GM12891 (cell line): ENCODE measurements at places on chromosomes 1 and 21.

DNA sequence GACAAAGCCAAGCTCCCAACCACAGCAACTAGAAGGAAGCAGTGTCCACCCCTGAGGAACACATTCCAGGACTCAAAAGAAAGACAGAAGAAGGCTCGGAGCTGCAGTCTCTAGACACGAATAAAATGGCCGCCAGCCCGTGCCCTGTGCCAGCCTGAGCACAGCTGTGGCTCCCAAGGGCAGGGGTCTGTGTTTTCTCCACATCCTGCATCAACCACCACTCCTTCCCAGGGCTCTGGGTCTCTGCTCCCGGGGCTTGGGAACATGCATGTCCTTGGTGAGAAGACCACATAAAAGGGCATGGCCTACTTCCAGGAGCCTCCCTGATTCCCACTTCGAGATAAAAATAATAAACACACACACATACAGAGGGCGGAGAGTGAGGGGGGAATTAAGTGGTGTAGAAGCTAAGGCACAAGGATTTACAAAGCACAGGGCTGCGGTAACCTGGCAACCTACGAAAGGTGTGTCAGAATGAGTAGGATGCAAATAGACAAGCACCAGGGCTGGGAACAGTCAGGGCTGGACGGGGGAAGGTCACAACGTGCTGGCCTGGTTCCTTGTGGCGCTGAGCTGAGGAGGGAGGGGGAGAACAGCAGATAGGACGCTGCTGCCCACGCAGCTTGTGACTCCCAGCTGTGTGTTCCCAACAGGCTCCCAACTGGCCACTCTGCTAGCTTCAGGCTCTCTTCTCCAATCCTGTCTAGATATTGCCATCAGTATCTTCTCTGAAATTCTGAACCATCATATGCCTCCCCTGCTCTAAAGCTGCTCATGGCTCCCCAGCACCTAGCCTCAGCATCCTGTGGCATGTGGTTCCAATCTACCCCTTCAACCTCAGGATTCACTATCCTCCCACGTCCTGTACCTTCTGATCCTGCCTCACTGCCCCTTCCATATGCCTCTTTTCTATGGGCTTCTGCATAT lies 72.5 kb downstream of the CD34 start:
- no peak for DNase-seq

- DNase-seq = no peak
These were observed 130.4 kb downstream of the AJAP1 start for GRCh38 chr1:4784761-4785160.

DNA sequence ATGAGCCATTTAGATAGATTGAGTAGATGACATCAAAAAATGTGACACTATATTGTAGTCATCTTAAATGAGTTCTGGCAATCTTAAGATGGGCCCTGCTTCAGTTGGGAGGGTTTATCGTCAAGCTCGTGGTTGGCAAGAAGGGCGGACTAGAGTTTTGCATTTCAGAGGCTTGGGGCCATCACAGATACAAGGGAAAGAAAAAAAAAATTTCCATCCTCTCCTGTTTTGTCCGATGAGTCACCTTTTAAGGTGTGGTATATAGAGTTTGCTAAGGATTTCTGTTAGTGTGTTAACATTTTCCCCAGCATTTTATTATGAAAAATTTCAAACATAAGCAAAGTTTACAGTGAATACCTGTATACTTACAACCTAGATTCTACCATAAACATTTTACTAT lies 31.8 kb upstream of the KCNQ4 start:
- DNase-seq = no peak

DNA sequence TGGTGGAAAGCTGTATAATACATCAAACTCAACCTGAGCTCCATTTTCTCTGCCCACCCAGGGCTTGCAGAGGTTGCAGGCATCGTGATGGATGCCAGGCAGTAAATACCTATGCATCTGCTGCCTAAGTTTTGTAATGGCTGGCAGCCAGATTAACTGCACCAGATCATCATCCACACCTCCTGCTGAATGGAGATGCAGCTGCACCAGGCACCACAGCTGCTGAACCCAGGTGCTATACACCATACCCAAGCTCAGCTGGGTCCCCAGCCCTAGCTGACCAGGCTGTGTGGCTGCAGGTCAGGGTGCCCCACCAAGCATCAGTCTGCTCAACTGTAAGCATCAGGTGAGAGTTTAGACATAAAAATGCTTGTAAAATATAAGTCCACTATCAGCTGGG lies 6.7 kb upstream of the SNAPIN start:
- no peak for DNase-seq

GRCh38 chr21:41368735-41369104 lies 6.9 kb downstream of the MX2 start:
- DNase-seq = no peak

- no peak for DNase-seq
These were observed 5.1 kb downstream of the MAP7D1 start for GRCh38 chr1:36160949-36161485.

GRCh38 chr1:107196973-107197562 lies 56.2 kb downstream of the NTNG1 start:
- peak; percentile 0 for DNase-seq

DNA sequence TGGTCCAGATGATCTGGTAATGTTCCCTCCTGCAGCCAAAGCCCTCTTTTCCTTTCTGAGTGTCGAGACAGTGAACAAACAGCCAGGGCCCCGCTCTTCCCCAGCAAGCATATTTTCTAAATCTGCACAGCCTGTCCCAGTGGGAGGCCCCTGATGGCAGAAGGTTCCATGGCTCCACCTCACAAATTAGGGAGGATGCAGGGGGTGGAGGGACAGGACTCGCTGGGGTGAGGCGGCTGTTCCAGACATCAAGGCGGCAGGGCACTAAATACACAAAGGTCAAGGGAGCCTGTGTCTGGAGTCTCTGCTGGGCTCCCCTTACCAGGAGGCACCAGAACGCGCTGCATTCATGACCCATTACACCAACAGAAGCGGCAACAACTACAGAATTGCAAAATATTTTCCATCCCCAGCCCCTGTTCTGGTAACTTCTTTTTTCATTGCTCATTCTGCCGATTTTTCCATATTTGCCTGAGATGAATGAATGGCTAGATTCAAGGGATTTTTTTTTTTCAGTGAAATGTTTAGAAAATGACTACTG lies 27.0 kb upstream of the PRELP start:
- no peak for DNase-seq

DNA sequence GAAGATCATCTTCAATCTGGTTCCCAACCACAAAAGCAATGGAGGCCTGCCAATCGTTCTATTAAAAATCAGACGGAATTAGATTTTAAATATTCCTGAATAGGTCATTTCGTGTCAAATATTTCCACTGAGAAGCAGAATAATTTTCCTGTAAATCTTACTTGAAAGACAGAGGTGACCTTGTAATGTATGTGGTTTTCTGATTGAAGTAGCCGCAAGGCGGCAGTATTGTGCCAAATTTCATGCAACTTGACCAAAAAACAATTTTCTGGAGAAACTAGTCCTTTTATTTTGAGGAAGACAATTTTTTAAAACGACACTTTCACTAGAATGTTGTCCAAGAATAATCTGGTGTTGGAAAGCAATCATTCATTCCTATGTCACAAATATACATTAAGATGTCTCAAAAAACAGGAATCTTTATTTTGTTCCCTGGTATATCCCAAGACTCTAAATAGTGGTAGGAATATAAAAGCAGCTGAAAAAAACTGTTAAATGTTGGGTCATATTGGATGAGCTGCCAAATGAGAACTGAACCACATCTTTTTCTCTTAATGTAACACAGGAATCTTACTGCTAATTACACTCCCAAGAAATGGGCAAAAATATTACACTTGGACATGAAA lies 33.6 kb downstream of the SPAG17 start:
- no peak for DNase-seq

DNA sequence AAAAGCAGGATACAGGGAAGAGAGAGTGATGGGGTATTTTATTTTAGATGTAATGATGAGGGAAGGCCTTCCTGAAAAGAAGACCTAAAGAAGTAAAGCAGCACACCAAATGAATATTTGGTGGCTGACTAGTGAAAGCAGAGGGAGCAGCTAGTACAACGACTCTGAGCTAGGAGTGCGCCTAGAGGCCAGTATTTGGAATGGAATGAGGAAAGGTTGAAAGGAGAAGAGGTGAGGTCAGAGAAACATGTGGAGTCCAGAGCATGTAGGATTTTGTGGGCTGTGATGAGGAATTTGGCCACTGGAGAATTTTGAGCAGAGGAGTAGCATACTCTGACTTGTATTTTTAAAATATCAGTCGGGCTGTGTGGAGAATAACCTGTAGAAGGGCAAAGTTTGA lies 11.8 kb upstream of the RPL5 start:
- no peak for DNase-seq

DNA sequence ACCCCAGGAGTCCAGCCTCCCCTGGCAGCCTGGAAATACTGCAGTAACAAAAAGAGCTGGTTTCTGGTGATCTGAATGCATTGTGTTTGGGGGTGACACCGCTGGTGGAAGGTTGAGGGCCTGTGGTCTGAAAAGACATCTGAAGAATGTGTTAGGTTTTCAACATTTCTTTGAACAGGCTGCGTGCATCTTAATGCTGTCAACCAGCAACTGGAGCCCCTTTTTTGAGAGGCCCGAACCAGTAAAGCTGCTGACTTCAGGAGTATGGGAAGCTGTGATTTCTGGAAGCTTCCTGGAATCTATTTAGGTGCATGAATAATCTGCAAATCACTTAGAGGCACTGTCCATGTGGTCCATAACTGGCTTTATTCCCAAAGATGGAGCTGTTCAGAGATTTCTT lies 17.0 kb downstream of the ATP5PO start:
- DNase-seq = no peak

GRCh38 chr1:226475142-226475511 lies 67.2 kb upstream of the PARP1 start:
- no peak for DNase-seq

DNA sequence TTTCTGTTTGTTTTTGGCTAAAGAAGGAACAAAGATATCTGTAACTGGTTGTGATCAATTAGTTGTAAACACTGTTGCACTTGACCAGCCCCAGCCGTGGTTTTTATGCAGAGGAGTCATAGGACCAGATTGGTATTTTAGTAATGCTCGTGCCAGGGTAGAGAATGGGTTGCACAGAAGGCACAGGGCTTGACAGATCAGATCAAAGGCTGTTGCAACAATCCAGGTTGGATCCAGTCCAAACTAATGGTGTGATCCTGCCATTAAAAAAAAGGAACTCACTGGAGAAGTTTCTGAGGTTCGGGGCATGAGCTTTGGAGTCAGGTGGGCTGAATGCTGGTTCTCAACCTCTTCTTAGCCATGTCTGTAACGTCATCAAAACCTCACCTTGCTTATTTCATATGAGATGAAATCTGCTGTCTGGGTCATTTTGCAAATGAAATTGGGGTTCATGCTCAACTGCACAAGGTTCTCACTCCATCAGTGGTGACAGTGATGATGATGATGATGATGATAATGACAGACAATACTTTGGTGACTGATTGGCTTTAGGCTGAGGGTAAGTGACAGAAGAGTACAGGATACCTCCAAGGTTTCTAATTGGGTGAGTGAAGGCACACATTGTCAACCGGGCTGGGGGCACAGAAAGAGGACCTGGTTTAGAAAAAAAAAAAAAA lies 43.1 kb downstream of the ZNF281 start:
- no peak for DNase-seq

DNA sequence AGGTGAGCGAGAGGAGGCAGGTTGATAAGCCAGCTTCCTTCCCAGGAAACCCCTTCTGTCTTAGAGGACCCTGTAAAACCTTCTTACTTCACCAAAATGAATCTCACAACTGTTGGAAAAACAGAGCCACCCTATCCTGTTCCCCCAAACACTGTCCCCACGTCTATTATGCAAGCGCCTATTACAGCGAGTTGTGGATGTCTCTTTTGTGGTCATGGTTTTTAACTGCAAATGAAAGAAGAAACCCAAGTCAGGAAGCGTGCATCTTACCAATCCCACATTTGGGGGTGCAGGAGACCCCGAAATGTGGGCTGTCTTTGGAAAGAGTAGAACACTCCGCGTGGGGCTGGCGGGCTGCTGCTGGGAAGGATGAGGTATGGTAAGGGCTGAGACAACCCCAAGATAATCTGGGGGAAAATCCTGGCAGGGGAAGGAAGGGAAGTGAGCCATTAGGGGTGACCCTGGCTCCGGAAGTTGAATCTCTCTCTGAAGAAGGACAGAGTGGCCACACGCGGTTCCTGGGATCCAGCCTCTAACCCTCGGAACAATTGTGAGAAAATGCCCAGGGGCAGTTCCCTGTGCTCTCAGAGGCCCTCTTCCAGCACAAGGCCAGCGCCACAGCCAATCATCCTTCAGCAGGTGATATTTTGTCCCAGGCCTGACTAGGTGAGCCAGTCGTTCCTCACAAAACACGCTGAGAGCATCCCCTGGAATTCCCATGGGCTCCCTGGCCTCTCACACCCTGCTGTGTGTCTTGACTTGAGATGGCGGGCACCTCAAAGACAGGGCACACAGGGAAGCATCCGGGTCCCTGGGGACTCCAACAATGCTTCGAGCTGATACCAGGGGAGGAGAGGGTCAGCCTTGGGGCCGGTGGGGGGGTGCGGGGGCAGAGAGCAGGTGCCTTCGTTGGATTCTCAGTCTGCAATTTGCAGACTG lies 168.5 kb upstream of the IRF2BP2 start:
- DNase-seq = no peak

DNA sequence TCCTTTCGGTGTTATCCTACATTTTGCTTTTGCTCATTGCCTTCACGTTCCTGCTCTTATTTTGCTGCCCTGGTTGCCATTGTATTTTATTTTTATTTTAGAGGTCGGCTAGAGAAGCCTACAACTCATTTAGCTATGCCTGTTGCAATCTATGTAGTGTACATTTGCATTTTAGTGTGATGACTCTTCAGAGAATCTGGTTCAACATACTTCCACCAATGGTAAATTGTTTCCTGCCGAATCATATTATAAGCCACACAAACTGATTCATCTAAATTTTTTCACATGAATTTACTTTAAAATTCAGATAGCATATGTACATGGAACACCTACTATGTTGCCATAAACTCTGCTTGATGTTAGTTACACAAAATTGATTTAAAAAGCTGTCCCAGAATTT lies 1596.9 kb downstream of the PLA2G4A start:
- DNase-seq = no peak

DNA sequence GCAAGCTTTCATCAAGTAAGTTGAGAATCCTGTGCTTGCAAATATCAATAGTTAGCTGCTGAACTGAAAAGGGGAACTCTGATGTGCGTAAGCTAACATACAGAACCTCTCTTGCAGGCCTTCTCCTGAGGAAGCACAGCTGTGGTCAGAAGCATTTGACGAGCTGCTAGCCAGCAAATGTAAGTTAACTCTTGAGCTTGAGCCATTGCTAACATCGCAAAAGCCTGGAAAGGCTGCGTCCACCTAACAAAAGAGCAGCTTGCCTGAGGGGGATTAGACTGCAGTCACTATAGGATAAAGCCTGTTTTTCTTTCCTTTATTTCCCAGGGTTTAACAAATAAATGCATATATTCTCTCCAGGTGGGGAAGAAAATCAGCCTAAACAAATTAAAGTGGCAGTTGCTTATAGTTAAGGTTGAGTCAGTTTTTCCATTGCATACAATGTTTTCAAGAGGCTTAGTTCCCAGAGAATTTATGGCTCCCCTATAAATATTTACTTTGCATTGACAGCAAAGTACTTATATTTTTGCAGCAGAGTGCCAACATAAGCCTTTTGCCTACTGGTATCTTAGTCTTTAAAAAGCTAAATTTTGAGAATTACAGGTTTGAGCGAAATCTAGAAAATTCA lies 1.5 kb downstream of the RGS2 start:
- no peak for DNase-seq

- no peak for DNase-seq
These were observed 74.2 kb downstream of the SNX7 start for GRCh38 chr1:98735756-98736155.

- DNase-seq = no peak
These were observed 32.3 kb downstream of the COG2 start for GRCh38 chr1:230674581-230674980.

GRCh38 chr1:64948905-64949833 lies 17.2 kb downstream of the JAK1 start:
- no peak for DNase-seq
